ENCODE measurements at places on chromosomes 1 and 21.

GRCh38 chr1:32991386-32991785 lies 26.8 kb upstream of the RNF19B start:
- peak; percentile 79 for DNase-seq

GRCh38 chr1:231767471-231767870 lies 140.9 kb downstream of the DISC1 start:
- DNase-seq: no peak

- no peak for DNase-seq
Observed at GRCh38 chr1:119150150-119150549, 9.7 kb upstream of the WARS2 start.

GRCh38 chr1:58783090-58783992 lies 506 bp downstream of the JUN start:
- no peak for DNase-seq

DNA sequence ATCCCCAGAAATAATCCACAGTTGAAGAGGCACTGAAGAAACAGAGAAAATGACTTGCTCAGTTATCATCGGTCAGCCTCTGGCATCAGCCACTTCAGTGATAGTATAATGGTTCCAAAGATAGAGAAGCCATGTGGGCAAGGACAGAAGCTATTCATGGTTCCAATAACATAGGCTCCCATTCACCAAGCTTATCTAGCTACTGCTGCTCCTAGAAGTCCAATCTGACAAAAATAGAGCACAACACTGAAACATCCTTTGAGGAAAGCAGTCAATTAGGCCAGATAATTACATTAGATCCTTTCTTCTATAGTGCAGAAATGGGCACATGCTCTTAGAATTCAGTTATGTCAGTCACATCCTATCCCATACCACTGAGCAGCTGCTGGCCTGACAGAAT lies 33.5 kb upstream of the CRB1 start:
- DNase-seq: no peak

DNA sequence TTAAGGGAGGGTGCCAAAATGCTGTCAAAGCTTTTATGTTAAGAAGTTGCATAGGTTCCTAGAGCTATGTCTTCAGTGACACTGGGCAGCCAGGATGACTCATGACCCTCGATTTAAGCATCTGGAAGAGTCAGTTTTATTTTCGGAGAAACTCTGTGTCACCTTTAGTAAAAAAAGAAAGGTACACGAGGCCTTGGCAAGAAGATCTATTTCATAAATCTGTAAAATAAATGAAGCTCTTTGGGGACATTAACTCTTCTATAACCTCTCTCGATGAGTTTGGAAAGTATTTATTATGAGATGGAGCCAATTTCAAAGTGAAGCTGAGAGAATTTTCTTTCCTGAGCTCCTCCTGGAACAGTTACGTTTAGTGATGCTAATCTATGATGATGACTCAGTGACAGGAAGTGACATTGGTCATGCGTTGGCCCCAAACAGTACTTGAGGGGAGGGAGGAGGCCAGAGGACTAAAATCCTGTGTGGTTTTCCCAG lies 156.5 kb downstream of the HLX start:
- peak; percentile 3 for DNase-seq

DNA sequence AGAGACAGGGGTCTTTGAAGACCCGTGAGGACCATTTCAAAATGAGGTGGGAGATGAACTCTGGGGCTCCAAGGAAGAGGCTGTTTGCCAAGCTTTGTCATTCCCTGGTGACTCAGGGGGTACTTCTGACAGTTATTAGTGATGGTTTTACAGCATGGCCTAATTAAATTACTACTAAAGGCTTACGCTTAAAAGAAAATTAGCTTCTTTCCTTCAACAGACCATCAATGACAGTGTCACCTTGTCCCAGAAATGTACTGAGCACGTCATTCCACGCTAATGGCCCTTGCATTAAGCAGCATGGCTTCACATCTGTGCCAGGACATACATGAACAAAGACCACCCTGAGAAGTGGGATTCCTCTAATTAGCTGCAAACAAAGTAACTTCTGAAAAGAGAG lies 5.1 kb upstream of the UTS2 start:
- DNase-seq: no peak

- no peak for DNase-seq
Observed at GRCh38 chr21:45387506-45387905, 17.5 kb upstream of the COL18A1 start.

DNA sequence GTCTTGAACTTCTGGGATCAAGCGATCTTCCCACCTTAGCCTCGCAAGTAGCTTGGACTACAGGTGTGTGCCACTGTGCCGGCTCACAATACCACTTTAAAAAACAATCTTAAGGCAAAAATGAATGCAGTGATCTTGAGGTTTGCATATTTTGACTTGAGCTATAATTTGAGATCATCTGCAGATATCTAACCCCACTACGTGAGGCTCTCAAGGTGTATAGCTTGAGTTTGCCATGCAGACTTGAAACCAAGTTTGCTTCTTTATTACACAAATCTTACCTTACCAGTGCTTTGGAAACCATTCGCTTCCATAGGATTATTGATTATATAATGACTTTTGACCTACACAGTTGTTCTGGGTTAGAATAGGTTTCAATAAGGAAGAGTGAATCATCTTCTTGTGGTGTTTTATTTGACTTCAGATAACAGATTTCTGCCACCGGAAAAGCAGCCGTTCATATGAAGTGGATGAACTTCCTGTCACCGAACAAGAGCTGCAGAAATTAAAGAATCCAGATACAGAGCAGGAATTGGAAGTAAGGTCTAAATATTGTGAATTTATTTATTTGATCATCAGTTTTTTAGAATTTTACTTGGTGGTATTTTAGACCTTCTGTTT lies 155.1 kb downstream of the VPS13D start:
- no peak for DNase-seq

DNA sequence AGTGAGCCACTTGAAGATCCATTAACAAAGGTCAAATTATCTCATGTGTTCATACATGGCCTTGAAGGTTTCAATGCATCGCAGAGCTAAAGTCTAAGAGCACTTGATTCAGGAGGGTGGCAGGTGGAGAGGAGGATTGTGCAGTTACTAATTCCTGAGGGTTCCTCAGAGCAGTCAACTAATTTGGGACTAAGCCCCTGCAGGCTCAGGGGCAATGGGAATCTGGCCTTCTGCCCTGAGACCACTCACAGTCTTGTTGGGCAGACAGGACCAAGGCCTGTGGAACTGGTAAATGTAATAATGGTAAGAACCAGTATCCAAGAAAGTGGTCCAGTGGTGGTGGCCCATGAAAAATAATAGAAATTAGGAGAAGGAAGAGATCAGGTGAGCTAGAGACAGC lies 127.4 kb upstream of the HMGB4 start:
- DNase-seq: no peak

GRCh38 chr1:108851567-108851966 lies 5.3 kb downstream of the AKNAD1 start:
- no peak for DNase-seq

- no peak for DNase-seq
Observed at GRCh38 chr21:18601146-18601545, 197.6 kb upstream of the TMPRSS15 start.

DNA sequence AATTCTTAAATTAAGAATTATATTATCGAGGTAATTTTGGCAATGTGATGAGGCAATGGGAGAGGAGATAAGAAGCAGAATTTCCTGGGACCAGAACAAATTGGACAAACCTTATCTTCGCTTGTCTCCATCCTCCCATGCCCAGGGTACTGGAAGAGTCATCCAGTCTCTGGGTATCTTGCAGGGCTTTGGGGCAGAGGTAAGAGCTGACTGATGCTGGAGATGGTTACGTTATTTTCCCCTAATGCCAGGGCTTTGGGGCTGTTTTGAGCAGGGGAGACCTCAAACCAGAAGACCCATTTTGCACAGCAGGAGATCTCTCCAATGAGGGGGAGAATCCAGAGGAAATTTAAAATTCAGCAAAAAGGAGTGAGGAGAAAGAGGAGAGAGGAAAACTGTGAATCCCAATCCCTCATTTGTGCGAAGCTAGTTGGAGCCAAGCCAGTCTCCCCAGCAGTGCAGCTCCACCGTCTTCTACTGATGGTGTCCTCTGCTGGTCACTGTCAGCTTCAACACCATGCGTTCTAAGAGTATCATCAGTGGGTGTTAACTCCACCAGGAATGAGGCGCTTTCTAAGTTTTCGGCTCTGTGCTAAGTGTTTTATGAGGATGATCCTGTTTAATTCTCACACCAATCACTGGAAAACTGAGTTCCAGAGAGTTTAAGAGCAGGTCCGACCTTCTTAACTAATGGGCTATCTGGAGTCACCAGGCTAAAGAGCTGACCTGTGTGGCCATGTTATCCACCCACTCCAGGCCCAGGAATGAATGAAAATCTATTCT lies 86.8 kb upstream of the CD34 start:
- DNase-seq: peak; percentile 50

- DNase-seq: no peak
Observed at GRCh38 chr1:207959141-207959825, 48.4 kb upstream of the CD34 start.

- DNase-seq: no peak
Observed at GRCh38 chr1:154856049-154856448, 14.0 kb downstream of the KCNN3 start.

DNA sequence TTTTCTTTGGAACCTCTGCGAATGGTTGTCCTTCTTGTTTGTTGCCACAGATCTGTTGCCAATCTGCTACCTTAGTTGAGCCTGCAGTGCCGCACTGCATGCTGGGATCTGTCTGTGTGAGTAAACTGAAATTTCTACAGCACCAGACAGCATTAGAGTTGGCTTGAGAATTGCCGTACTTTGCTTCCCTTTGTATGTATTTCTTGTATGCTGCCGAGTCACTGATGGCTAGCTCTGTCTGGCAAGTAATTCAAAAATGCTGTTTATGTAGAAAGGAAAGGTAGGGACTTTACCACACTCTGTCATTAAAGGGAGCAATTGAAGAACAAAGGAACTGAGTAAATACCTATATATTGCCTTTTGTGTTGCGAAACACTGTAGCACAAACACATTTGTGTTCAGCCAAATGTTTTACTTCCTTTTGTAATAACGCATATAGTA lies 857.4 kb downstream of the USP25 start:
- DNase-seq: peak; percentile 81

DNA sequence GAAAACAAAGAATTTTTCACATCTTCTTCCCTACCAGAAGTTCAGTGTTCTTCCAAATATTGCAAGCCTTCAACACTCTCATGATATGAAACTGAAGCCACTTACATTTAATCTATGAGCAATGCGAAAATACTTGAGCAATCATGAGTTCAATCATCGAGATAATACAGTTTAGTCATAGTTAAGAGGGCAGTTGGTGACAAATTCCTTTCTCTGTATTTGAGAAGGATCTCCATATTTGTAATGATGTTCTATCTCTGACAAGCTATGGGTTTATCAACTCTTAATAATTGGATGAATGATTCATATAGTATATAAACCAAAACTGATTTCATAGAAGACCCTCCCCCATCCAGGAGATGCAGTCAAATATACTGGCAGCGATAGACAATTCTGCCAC lies 29.7 kb upstream of the PYHIN1 start:
- DNase-seq: no peak

DNA sequence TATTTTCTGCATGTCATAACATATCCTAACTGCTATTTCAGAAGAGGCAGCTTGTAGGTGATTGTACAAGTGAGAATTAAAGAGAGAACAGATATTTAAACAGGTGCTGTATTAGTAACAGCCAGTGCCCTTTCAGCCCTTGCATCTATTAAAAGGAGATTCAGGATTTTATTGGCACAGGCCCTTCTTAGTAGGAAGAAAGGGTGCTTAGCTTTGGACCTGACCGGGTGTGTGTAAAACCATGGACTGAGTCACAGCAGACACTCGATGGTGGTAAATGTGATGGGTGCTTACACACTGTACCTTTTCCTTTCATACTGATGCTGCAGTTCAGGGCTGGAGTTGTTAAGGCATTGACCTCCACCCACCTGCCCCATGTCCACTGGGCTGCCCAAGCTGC lies 12.7 kb upstream of the CD101 start:
- DNase-seq: no peak

GRCh38 chr1:201570181-201570885 lies 31.4 kb downstream of the NAV1 start:
- DNase-seq: no peak

- DNase-seq: no peak
Observed at GRCh38 chr1:39016604-39017171, 9.5 kb upstream of the NDUFS5 start.

DNA sequence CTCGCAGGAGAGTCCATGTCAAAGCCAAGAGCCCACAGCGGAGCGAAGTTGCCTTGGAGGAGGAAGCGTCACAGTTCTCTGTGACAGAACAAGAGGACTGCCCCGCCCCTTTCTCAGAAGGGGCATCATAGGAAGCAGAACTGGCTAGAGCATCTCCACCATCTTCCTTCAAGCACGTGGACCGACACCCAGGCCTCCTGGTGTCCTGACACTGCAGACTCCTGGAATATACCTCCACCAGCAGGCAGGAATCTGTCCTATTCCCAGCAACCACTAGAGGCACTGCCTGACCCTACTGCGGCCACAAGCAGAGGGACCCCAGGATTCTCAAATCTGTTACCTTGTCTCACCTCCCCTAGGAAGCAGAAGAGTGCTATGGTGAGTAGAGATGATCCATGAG lies 37.8 kb downstream of the GPA33 start:
- DNase-seq: no peak

DNA sequence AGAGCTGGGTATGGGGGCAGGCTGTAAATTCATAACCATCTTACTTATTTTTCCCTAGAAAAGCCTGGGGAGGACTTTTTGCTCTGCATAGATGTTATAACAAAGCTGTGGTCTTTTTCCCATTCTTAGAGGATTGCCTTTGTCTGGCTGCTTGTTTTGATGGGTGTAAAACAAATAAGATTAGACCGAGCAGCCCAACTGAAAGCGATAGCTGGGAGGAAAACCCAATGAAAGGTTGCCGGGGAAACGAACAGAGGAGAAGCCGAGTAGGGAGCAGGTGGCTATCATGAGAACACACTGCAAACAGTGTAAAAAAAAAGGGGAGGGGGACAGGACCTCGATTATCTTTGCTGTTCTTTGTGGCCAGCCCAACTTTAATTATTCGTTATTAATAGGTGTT lies 1.9 kb downstream of the ELAVL4 start:
- no peak for DNase-seq

- DNase-seq: no peak
Observed at GRCh38 chr1:160154790-160155189, 3.4 kb downstream of the ATP1A4 start.

GRCh38 chr1:25766721-25767436 lies 33.1 kb upstream of the SELENON start:
- no peak for DNase-seq

GRCh38 chr21:34734696-34735095 lies 65.9 kb downstream of the CLIC6 start:
- DNase-seq: peak; percentile 80

DNA sequence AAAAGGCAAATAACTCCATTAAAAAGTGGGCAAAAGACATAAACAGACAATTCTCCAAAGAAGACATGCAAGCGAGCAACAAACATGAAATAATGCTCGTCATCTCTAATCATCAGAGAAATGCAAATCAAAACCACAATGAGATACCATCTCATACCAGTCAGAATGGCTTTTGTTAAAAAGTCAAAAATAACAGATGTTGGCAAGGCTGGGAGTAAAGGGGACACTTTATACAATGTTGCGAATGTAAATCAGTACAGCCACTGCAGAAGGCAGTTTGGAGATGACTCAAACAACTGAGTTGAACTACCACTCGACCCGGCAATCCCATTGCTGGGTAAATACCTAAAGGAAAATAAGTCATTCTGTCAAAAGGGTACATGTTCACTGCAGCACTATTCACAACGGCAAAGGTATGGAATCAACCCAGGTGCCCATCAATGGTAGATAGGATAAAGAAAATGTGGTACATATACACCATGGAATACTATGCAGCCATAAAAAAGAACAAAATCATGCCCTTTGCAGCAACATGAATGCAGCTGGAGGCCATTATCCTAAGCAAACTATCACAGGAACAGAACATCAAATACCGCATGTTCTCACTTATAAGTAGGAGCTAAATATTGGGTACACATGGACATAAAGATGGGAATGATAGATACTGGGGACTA lies 25.9 kb downstream of the TSPAN2 start:
- DNase-seq: peak; percentile 84
